ENCODE measurements at places on chromosomes 5 and 9.
A peak's percentile ranks its signal among the peaks of the same experiment; 100 is the strongest.

DNA sequence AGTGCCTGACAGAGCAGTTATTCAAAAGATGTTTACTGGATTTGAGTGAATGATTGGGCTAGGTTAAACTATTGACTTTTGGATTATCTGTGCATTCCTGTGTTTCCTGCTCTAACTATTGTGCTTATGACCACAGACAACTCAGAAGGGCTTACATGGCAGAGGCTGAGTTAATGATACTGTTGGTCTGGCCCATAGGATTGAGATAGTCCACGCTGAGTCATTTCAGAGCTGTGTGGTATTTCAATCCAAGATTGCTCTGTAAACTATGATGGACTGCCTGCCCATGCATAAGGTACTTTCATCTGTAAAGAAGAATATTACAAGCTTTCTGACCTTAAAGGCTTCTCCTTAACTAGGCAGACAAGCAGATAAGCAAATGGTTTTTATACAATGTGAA is 49.1 kb upstream of the SLIT3 start:
- DNase-seq = no peak

GRCh38 chr5:95238560-95239325 is 46.2 kb downstream of the MCTP1 start:
- no peak for DNase-seq

- no peak for DNase-seq
Measured at GRCh38 chr5:124511791-124512190, 234.6 kb downstream of the ZNF608 start.

DNA sequence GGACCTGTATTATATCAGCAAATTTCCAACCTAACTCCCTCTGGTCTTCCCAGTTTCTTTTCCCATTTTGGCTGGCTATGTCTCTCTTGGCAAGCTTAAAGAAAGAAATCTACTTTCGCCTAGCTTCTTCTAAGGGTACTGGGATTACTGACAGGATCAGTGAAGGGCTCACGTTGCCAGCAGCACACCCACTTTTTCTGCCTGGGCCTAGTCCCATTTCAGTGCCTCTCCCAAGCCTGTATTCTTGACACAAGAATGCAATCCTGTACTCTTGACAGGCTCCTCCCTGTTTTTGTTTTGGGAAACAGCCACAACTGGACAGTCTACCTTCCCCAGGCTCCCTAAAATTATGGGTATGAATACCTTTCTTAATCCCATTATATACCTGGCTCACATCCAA is 170.5 kb downstream of the EPB41L4A start:
- no peak for DNase-seq

DNA sequence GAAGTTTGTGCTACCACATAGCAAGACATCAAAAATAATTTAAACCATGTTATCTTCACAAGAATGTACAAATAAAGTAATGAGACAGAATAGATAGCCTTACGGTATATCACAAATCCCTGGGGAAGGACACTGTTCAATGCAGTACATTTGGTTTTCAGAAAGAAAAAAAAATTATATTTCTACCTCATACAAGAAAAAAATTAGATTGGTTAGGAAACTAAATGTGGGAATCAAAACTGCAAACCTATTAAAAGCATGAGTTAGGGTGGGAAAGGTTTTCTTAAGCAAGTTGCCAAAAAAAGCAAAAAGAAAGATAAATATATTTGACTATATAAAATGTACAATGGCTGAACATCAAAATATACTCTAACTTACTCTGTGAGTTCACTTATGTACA is 201.9 kb upstream of the NREP start:
- DNase-seq = no peak

DNA sequence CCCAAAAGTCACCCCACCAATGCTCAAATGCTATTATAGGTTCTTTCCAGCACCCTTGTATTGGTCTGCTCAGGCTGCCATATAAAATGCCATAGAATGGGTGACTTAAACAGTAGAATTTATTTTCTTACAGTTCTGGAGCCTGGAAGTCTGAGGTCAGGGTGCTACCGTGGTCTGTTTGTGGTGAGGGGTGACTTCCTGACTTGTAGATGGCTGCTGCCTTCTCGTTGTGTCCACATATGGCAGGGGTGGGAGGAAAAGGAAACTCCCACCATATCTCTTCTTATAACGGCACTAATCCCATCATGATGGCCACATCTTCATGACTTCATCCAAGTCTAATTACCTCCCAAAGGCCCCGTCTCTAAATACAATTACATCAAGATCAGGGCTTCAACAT is 257.8 kb upstream of the TARS1 start:
- no peak for DNase-seq

GRCh38 chr9:134442486-134443173 is 116.4 kb downstream of the RXRA start:
- no peak for DNase-seq

DNA sequence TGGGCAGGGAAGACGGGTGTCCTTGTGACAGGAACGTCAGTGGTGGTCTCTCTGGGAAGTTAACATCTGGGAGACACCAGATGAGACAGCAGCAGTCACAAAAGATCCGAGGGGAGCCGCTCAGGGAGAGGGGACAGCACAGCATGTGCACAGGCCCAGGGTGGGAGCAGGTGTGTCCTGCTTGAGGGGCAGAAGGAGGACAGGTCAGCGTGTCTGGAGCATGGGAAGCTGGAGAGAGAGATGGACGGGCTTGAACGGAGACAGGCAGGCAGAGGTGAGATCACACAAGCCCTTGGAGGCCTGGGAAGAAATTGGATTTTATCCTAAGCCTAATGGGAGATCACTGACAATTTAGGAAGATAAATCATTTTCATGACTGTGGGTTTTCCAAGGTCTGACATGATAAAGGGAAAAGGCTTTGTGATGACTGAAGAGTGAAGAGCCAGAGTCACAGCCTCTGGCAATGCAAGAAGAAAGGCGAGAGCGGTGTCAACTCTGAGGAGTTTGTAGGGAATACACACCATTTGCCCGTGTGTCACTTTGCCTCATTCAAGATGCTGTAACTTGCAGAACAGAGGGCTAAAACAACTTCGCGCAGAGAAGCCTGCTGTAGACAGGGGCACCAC is 88.3 kb downstream of the FSTL4 start:
- no peak for DNase-seq

DNA sequence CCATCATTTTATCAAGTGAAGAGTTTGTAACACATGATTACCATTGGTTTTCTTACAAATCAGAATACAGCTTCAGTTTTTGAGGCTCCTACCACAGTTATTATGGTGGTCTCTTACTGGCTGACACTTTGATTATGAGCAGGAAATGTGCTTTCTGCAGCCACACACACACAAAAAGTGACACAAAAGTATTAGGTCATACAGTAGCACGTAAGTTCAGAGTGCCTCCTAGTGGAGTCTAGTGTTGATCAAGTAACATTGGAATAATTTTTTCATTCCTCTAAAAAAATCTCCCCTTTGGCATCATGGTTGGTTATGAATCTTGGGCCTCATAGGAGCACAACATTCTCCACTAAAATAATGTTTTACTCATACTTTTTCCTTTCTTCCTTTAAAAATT is 37.6 kb downstream of the PAM start:
- DNase-seq = peak; percentile 42
